Suppressor macrophage treated with lipopolysaccharide for 1 hour (primary cell): ENCODE measurements at places on chromosomes 12 and 14.

DNA sequence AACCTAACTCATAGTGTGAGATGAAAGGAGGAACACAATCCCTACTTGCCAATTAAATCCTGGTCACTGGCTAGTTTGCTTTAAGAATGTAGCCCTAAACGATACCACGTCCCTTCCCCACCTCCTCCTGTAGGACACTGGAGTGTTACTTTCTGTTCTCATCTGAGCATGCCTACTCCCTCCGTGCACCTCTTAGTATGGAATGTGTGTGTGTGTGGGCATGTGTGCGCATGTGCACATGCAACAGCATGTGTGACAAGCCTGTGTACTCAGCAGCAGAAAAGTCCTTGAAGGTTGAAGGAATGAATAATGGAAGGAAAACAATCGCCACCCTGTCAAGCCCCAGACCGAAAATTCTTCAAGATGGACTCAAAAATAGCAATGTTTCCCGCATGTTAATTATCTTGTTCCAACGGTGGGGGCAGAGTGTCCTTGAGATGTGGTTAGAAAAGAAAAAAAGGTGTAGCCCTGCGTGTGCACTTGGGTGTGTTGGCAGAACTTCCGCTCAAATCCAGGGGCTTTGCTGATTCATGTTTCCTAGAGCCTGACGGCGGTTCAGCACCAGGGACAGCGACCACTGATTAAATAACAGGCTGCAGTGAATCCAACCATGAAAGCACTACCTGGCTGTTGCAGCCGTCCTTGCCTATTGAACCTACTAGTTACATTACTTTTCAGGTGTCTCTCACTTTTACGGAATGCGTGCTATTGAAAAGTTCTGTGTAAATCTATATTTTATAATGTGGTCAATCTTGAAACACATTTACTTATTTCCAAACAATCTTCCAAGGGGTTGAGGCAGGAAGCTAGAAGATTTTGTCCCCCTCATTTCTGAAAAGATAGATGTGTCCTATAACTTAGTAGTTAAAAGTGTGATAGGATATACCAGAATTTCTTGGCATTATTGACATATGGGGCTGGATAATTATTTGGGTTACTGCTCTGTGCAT lies 79.8 kb downstream of the SRRM4 start:
- peak; percentile 75 for DNase-seq

DNA sequence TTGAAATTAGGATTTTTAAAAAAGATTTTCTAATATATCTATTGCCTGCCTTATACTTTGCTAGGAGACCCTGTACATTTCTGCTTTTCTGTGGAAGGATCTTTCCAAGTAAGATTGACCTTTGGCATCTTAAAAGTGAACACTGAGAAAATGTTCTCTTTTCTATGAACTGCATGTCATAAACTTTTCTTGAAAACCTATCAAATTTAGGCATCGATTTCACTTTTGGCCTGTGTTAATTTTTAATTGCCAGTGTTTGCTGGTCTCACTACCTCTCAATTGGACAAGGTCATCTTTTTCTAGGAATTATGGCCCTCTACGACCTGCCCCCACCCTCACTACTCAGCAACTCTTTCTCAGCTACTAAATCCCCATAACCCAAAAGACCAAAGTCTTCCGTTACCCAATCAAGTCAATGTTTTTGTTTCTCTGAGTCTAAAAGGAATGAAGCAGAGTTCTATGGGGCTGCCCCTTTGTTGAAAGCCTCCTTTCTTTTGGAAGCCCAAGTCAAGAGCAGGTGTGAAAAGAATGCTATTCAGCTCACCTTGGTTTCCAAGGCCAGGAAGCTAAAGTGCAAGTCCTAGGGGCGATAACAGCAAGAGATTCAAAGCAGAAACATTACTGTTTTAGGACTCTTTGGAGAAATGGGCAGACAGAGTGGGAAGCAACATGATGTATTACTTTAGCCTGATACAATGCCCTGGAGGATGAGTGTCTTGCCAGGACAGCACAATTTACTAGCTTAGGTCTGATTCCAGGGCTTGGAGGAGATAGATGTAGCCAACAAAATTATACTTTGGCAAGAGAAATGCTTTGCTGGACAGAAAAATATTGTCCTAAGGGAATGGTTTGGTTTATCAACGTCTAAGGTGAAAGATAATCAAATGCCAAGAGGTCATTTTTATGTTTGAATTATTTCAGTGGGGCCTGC lies 55.0 kb downstream of the IGF1 start:
- DNase-seq: no peak

DNA sequence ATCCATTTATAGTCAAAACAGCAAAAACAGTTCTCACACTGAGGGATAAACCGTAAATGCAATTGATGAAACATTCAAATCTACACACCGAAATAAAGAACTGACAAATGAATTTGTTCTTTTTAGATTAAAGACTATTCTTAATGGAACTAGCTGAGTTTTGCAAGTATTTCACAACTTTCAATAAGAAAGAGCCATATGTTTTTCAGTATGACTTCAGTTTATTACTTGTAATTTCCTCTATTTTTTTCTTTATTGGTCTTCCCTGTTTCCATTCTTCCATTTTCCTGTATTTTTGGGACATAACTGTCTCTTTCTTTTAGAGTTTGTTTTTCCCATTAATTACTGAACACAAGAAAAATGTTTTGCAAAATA lies 4.3 kb downstream of the BCAT1 start:
- no peak for DNase-seq

DNA sequence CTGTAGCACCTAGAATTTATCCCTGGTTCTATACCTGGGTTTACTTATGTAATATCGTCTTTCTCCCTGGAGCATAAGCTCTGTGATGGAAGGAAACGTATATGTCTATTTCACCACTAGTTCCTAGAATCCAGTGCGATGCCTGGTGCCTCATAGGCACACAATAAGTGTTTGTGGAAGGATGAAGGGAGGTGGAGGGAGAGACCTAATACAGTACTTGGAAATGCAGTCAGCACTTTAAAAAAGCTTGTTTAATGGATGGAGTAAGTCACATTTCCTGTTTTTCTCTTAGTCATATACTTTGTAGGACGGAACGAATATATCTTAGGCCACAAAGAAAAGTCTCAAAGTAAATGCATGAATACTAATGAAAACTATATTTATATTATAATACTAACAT lies 186.5 kb upstream of the HMGA2 start:
- DNase-seq: no peak

DNA sequence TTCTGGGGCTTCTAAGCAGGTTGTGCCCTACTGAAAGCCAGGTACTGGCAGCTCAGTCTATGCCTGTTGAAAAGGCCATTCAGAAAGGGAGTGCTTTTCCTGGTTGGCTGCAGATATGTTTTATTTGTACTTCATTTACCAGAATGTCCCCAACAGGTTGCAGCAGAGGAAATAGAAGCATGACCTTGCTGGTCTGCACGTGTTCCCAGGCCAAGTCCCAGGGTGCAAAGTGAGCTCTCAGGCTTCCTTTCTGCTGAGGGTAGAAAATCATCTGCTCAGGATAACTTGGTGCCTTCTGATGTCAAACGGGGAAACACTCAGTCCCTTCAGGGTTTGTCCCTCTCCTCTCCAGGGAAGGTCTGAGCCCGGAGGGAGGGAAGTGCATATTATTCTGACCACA lies 356.4 kb downstream of the BCL11B start:
- DNase-seq: no peak

DNA sequence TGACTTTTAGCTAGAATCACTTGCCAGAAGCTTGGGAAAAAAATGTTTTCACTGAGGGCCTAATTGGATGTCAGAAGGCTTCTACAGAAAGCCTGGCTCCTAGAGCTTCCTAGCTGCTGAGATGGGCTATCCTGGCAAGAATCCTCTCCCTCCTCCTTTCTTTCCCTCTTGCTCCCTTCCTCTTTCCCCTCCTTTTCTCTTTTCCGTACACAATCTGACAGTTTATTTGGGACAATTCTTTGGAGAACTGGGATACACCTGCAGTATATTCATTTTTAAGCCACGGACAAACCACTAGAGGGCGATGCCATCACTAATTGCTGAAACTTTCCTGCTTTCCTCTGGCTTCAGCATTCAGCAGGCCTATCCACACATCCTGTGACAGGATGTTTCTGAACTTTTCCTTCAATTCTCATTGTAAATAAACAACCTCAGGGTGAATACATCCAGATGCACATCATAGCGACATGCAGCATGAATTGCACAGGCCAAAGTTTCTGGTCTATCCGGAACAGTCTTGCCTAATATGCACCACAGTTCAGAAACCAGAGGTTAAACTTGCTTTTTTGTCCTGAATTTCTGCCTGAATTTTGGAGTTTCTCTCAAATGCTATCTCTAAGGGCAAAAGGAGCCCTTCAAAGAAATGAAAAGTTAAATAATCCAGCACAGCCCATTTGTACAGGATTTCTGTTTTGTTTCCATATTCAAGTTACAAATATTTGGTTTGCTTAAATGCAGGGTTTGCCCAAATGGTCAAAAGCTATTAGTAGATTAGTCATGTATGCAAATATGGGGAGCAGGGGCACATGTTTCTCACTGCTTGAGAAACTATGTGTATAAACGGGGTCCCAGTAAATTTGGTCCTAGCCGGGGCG lies 142.8 kb downstream of the PAWR start:
- peak; percentile 41 for DNase-seq

DNA sequence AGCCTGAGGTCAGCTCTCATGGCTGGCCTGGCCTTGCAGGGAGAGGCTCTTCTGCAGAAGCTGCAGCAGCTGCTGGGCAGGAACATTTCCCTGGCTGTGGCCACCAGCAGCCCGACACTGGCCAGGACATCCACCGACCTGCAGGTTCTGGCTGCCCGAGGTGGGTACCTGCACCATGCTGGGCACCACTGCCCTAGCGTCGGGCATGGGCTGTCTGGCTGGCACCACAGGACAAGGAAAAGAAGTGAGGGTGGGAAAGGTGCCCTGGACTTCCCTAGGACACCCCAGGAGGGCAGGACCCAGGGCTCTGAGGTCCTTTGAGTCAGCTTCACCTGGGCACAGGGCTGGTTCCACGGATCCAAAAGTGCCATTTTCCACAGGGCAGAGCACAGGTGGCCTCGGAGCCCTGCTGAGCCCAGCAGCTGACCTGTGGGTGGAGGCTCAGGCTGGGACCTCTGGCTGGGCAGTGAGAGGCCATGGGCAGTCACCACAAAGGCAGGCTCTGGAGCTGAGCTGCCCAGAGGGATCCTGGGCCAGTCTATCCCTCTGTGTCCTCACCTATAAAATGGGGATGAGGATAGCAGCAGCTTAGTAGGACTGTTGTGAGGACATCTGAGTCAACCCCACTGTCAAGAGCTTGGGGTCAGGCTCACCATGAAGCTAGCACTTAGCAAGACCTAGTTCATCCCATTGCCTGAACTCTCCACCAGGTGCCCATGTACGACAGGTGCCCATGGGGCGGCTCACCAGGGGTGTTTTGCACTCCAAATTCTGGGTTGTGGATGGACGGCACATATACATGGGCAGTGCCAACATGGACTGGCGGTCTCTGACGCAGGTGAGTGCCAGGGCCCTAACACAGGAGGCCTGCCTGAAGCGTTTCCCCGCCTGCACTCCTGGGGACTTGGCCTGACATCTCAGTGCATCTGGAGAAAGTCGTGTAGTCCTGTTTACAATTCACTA lies 4.9 kb downstream of the PLD4 start:
- no peak for DNase-seq

DNA sequence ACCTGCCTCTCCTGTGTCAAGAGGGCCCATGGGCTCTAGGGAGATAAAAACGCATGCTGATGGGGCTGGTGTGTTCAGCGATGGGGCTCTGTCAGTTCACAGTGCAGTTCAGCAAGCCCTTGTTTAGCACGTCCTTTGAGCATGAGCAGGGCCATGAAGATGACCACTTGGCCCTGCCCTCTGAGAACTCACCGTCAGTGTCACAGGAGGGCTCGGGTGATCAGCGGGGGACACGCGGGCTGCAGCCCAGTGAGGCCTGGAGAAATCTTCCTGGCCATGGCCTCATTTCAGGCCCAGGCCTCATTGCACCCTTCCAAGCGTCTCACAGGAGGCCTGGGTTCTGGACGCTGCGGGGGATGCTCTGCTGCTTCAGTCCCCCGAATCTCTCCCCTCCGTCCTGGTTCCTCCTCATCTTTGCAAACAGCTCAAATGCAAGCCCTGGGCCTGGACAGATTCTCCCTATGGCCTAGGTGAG lies 181.6 kb downstream of the ADGRD1 start:
- DNase-seq: no peak

GRCh38 chr14:89292579-89293313 lies 124.3 kb downstream of the FOXN3 start:
- DNase-seq: peak; percentile 74

GRCh38 chr12:5904441-5904840 lies 40.6 kb downstream of the ANO2 start:
- DNase-seq: no peak

GRCh38 chr14:30854492-30854891 lies 19.9 kb upstream of the COCH start:
- no peak for DNase-seq
